Fibroblast of upper back skin (primary cell): ENCODE measurements at places on chromosomes 2 and 18.

- no peak for DNase-seq
Observed at GRCh38 chr2:149033716-149034115, 4.8 kb upstream of the LYPD6B start.

DNA sequence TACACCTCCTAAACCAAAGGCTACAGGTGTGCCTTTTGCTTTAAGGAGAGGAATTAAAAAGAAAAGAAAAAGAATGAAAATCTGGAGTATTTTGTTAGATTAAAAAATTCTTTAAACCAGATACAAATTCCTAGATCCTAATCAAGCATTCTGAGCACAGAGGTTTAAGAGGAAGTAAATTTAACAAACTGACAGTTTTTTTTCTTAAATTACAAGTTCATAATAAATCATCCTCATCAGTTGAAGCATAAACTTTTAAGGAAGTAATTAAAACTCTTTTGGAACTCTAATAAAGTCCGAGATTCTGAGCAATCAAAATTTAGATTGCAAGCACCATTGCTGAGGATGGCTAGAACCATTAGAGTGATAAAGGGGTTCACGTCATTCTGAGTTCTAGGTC lies 75.1 kb downstream of the POLE4 start:
- no peak for DNase-seq

DNA sequence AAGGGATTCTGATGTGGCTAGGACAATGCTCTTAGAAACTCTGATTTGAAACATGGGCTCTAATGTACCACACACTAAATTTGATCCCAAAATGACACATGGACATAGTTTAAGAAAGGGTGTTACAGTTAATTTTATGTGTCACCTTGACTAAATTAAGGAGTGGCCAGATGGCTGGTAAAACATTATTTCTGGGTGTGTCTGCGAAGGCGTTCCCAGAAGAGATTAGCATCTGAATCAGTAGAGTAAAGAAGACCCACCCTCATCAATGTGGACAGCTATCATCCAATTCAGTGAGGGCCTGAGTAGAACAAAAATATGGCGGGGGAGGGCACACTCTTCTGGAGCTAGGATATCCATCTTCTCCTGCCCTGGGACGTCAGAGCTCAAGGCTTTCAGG lies 283.1 kb upstream of the CHAC2 start:
- no peak for DNase-seq

DNA sequence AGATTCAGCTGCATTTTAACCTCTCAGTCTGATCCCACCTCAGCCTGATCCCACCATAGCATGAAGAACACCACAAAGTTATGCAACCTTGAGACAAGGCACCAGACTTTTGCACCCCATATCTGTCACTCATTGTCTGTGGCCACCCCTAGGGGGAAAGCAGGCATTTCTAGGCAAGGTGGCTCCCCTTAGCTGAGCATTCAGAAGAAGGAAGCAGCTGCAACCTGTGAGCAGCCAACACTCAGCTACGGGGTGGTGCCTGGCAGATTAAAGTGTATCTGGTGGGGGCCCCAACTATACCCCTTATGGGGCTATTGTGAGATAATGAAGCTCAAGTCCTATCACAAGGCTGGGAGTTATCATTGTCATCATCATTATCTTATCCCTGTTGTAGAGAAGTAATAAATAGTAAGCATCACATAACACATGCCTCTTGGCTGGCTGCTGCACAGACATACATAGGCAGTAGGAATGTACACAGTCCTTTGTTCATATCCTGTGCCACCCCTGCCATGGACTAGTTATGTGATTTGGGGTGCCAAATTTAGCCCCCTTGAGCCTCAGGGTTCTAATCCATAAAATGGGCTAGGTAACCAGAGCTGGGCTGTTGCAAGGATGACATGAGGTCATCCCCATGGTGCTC lies 20.6 kb upstream of the TMEM163 start:
- DNase-seq = no peak

DNA sequence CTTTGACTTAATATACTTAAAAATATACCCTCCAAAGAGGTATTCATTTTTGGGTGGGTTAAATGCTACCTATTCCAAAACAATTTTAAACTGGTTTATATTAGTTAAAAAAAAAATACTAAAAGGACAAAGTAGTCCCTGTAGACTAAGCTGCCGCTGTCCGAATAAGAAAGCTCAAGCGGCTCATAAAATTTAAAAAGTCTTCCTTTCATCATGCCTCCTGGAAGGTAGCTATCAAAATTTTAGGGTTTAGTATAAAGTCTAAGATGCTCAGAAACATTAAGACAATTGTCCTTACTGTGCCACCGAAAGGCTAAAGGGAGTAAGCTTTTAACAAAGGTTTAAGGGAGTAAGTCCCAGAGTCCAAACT lies 440 bp upstream of the UGGT1 start:
- no peak for DNase-seq

- peak; percentile 65 for DNase-seq
Observed at GRCh38 chr2:105804266-105804665, 59.6 kb downstream of the NCK2 start.

GRCh38 chr2:177669625-177670330 lies 277.2 kb downstream of the AGPS start:
- DNase-seq = no peak

DNA sequence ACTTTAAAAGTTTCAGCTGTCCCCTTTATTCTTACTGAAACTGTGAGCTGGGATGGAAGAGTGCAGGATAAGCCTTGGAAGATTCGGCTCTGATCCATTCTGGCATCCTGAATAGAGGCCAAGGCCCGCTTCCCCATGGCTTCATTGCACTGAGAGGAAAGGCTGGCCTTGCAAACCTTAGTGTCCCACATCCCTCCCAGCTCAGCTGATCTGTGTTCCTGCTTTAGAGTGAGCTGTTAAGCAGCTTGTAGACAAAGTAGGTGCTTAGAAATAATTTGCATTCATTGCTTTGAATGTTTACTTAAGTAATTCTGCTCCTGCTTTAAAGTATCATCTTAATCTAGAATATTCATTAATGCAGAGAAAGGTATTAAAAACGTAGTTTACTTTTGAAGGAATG lies 169.6 kb upstream of the BOD1L2 start:
- no peak for DNase-seq

GRCh38 chr2:130825231-130825965 lies 11.3 kb upstream of the ARHGEF4 start:
- no peak for DNase-seq

DNA sequence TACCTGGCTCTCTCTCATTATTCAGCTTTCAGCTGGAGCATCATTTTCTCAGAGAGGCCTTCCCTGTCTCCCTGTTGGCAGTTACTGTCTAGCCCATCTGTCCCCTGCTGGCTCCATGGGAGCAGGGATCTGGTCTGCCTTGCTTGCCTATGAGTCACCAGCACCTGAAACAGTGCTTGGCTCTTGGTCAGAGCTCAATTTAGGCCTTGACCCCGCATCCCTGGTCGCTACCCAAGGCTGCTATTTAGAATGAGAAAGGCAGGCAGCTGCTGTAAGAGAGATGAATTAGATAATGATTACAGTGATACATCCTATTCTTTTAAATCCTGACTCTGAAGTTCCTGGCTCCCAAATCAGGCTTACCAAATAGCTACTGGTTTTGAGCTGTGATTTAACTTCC lies 32.9 kb downstream of the KCNE4 start:
- peak; percentile 60 for DNase-seq

- DNase-seq = no peak
Observed at GRCh38 chr2:26324903-26325302, 21.0 kb upstream of the SELENOI start.

- no peak for DNase-seq
Observed at GRCh38 chr2:18745431-18746272, 156.3 kb upstream of the NT5C1B start.

GRCh38 chr2:125564471-125564870 lies 1091.5 kb upstream of the GYPC start:
- no peak for DNase-seq

DNA sequence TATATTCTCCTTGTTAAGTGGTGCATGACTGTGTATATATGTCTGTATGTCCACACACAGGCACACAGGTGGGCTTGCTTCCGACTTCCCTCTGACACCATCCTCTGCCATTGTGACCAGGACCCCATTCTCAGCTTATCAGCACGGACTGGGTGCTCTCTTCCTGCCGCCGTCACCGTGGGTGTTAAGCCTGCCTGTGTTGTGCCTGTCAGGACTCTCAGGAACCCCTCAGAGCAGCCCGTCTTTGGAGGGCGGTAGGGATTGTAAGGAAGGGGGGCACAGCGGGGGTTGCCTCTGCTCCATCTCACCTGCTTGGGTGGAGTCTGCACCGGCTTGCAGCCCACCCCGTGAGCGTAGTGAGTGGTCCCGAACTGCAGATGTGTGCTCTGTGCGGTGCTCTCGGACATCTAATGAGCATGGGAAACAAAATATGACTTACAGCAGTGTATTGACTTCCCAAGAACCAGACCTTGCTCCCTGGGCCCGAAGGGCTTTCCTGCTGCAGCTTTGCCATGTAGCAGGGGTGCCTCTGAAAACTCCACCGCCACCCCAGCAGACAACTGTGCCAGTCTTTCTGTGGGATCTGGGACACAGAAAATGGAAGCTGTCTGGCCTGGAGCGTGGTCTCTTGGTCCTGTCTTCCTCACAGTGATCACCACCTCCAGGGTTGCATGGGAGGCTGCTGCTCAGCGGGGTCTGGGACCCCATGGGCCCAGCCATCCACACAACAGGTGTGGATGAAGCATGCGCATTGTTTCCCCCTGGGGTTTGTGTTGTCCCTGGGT lies 58.9 kb downstream of the SH3RF3 start:
- DNase-seq = no peak

GRCh38 chr2:70616168-70616694 lies 62.6 kb upstream of the TGFA start:
- no peak for DNase-seq

- peak; percentile 37 for DNase-seq
Observed at GRCh38 chr2:217430916-217431576, 571.2 kb upstream of the TNP1 start.

DNA sequence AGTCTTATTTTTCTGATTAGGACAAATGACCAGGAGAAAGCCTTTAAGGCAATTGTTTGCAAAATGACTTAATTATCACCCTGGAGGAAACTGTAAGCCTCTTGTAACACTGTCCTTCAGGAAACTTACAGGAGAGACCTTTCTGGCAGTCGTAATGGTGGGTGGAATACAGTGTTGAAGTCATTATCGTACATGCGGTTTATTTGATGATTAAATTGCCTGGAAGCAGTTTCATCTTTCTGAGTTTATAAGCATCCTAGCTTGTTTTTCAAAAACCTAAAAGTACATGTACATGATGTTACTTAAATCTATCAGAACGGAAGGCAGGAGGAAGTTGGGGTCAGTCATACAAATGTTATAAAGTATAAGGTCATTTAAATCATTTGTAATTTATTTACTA lies 86.2 kb upstream of the RAB27B start:
- no peak for DNase-seq

- DNase-seq = peak; percentile 90
Observed at GRCh38 chr18:21163647-21164547, 52.3 kb upstream of the ROCK1 start.

- DNase-seq = no peak
Observed at GRCh38 chr2:227439214-227439613, 32.7 kb upstream of the AGFG1 start.

GRCh38 chr2:41723526-41723925 lies 324.3 kb upstream of the PKDCC start:
- no peak for DNase-seq

GRCh38 chr2:69196327-69197117 lies 183.5 kb downstream of the ANTXR1 start:
- DNase-seq = peak; percentile 98

DNA sequence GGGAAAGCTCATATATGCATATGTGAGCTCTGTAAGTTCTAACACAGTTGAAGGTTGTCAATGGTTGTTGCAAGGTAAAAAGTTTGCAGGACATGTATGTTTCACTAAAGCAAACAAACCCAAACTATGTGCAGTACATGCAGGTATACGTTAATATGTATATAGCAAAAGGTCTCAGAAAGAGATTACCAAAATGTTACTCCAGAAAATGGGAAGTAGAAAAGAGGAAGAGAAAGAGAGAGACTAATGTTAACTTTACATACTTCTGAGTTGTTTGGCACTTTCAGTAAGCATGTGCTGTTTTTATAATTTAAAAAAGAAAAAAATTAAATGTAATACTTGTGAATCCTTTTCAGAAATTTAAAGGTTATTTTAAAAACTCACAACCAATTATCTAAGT lies 32.8 kb upstream of the PEX13 start:
- DNase-seq = no peak

GRCh38 chr2:39646267-39646666 lies 19.4 kb upstream of the TMEM178A start:
- DNase-seq = no peak

GRCh38 chr2:132463719-132464118 lies 47.1 kb downstream of the GPR39 start:
- no peak for DNase-seq

DNA sequence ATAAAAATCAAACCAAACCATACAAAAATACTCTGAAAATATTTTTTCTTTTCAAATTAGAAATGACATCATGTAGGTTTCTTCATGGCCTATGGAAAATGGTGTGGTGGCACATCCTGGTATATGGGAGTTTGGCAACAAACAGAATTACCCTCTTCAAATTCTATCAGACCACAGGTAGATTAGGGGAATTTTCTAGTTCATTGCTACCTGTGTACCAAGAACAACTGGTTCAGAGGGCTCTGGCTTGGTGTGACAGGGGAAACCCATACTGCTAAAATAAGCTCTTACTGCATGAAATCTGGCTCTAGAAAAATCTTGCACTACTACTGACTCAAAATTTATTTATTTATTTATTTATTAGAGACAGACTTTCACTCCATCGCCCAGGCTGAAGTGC lies 63.4 kb upstream of the PELI1 start:
- DNase-seq = no peak

DNA sequence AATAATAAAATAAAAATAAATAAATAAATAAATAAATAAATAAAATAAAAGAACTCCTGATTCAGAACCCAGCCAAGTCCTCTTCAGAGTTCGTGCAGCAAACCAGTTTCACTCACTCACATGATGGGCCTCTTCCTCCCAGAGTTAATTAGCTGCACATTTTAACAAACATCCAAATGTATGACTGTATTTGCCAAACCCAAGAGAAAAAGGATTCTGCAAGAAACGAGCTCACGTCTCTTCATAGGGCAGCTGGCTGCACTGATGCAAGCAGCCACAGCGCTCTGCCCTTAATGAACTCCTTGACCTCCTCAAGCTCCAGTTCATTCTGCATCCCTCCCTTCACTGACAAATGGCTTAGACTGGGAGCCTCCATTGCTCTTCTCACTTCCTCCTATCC lies 55.1 kb downstream of the MREG start:
- peak; percentile 16 for DNase-seq

DNA sequence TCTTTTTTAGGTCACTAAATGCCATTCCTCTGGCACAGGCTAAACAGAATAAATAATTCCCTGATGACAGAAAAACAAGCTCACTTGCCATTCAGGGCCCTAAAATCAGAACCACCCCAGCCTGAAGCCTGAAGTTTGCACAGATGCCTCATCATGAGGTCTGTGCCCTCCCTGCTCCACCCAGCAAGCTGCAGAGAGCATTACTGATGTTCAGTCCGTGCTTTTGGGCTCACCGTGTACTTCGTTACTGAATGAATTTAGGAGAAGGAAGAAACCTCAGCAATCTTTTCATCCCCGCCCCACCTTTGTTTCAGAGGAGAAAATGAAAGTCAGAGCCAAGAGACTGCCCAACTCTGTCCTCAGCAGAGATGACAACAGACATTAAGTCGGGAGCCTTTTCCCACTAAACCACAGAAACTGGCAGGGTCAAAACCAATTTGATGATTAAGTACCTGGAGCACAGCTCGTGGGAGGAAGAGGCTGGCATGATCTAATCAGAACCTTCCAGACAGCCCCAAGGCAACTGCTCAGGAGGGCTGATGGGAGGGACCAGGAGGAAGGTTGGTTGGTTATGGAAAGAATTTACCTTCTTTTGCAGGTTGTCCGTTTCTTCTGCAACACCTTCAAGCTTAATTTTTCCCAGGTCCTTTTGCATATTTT lies 122.7 kb downstream of the LAMA1 start:
- DNase-seq = no peak
